ENCODE measurements at places on chromosomes 11 and 22. TPM values are rescaled to one million over a fixed set of nuclear protein-coding genes. Genes with fewer than 3 reads are reported as not detected.

OR2D2 gene
- not detected for total RNA-seq

CAVIN3 gene
- 8.6 TPM for total RNA-seq

ROM1 gene
- total RNA-seq = 1.2 TPM

CATSPER1 gene
- total RNA-seq = not detected

DNA sequence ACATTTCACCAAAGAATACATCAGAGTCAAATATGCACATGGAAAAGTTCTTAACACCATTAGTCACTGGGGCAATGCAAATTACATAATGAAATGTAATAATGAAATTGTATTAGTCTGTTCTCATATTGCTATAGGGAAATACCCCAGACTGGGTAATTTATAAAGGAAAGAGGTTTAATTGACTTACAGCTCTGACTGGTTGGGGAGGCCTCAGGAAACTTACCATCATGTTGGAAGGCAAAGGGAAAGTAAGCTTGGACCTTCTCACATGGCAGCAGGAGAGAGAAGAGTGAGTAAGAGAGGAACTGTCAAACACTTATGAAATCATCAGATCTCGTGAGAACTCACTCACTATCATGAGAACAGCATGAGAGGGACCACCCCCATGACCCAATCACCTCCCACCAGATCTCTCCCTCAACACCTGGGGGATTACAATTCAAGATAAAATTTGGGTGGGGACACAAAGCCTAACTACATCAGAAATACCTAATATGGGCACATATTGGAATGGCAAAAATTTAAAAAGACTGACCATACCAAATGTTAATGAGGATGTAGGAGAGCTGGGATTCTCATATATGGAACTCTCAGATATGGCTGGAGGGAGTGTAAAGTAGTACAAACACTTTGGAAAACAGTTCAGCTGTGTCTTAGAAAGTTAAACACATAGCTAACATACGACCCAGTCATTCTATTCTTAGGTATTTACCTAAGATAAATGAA is 65.1 kb upstream of the CD44 start:
- H3K27me3 ChIP-seq = no peaks in the 10 kb centered on the region
- DNase-seq = no peak
- H3K27ac ChIP-seq = no peak overlapping the region
- no peaks in the 10 kb centered on the region for H3K36me3 ChIP-seq

GRCh38 chr22:46540874-46541273 is 3.5 kb upstream of the CELSR1 start:
- H3K27me3 ChIP-seq = no peaks in the 10 kb centered on the region
- no peaks in the 10 kb centered on the region for H3K4me1 ChIP-seq
- H3K36me3 ChIP-seq = no peaks in the 10 kb centered on the region
- no peak overlapping the region for H3K27ac ChIP-seq
- DNase-seq = no peak
- H3K4me3 ChIP-seq = no peak overlapping the region

DNA sequence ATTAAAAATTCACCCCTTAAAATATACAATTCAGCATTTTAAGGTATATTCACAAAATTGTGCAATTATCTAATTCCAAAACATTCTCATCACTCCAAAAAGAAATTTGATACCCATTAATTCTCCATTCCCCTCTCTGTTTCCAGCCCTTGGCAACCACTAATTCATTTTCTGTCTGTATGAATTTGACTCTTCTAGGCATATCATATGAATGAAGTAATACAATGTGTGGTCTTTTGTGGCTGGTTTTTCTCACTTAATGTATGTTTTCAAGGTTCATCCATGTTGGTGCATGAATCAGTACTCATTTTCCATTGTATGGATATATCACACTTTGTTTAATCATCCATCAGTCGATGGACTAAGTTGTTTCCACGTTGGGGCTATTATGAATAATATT is 29.0 kb upstream of the ACCSL start:
- H3K4me3 ChIP-seq = no peak overlapping the region
- no peaks in the 10 kb centered on the region for H3K27me3 ChIP-seq
- H3K36me3 ChIP-seq = no peaks in the 10 kb centered on the region
- no peak overlapping the region for H3K27ac ChIP-seq
- H3K4me1 ChIP-seq = no peaks in the 10 kb centered on the region

DNA sequence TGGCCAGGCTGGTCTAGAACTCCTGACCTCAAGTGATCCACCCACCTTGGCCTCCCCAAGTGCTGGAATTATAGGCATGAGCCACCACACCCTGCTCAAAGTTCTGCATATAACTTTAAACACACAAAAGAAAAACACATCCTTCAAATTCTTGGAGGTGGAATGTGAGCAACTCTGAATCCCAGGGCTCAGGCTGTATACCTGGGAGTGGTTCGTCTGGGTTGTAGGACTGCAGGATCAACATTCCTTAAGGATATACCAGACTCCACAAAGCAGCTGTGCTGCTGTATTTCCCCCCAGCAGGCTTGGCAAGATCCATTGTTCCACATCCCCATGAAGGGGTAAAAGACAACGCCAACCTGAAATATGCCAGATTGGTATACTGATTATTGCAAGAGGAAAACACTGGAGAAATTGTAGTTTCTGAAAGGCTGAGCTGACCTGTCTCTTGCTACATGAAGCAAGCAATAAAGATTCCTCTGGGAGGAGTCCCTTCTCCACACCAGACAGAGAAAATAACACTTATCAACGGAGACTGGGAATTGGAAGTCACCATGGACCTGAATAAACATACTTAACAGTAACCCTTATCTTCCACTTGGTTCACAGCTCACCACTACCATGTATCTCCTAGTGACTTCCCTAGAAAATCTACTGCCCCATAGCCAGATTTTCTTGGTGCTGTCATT is 12.2 kb upstream of the RPS3 start:
- no peak for DNase-seq
- H3K4me1 ChIP-seq = peaks cover 3% of the 10 kb centered on the region
- H3K27ac ChIP-seq = no peak overlapping the region
- no peaks in the 10 kb centered on the region for H3K27me3 ChIP-seq
- no peak overlapping the region for H3K4me3 ChIP-seq

DNA sequence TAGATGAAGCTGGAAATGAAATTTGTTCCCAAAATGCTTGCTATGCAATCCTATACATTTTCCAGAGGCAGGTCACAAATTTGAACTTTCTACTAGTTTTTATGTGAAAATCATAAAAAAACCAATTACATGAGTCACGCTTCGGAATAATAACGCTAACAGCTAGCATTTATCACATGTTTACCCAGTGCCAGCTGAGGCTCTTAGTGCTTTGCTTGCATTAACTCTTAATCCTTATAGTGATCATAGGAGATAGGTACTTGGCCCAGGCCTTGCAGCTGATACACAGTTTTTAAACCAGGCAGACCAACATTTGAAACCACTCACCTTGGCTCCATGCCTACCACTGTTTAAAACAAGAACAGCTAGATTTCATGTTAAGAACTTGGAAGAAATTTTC is 131.8 kb upstream of the RAG2 start:
- peaks cover under 1% of the 10 kb centered on the region for H3K4me1 ChIP-seq
- no peaks in the 10 kb centered on the region for H3K27me3 ChIP-seq
- H3K36me3 ChIP-seq = no peaks in the 10 kb centered on the region
- no peak overlapping the region for H3K27ac ChIP-seq
- no peak for DNase-seq

DNA sequence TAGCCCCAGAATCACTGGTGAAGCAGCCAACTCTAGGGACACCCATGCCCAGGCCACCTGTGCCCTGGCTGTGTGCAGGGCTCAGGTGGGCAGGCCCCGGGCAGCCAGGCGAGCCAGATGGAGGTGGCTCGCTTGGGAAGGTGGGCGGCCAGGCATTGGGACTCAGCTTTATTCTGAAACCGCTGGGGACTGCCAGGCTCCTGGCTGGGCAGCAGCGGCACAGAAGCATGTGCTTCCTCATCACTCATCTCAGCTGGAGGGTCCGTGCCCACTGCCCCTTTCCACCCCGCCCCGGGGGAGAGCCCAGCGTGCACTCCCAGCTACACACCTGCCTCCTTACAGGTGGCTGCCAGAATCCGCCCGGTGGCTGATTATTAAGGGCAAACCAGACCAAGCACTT is 27.1 kb upstream of the SLC22A12 start:
- H3K36me3 ChIP-seq = no peaks in the 10 kb centered on the region
- no peaks in the 10 kb centered on the region for H3K27me3 ChIP-seq
- H3K27ac ChIP-seq = no peak overlapping the region
- DNase-seq = no peak

GRCh38 chr11:108734956-108735559 is 70.2 kb downstream of the DDX10 start:
- H3K36me3 ChIP-seq = peaks cover 2% of the 10 kb centered on the region
- H3K4me1 ChIP-seq = peaks cover 22% of the 10 kb centered on the region
- H3K27ac ChIP-seq = no peak overlapping the region
- H3K27me3 ChIP-seq = no peaks in the 10 kb centered on the region
- no peak for DNase-seq

GRCh38 chr22:20779818-20780158 is 5.9 kb downstream of the SERPIND1 start:
- H3K4me1 ChIP-seq = peaks cover 7% of the 10 kb centered on the region
- H3K27me3 ChIP-seq = no peaks in the 10 kb centered on the region
- H3K36me3 ChIP-seq = peaks cover 2% of the 10 kb centered on the region
- no peak for DNase-seq
- no peak overlapping the region for H3K4me3 ChIP-seq
- no peak overlapping the region for H3K27ac ChIP-seq

GRCh38 chr11:60970369-60970774 is 1.1 kb upstream of the CD6 start:
- H3K27ac ChIP-seq = no peak overlapping the region
- no peak for DNase-seq
- H3K36me3 ChIP-seq = no peaks in the 10 kb centered on the region
- H3K4me1 ChIP-seq = peaks cover 6% of the 10 kb centered on the region
- no peaks in the 10 kb centered on the region for H3K27me3 ChIP-seq

DNA sequence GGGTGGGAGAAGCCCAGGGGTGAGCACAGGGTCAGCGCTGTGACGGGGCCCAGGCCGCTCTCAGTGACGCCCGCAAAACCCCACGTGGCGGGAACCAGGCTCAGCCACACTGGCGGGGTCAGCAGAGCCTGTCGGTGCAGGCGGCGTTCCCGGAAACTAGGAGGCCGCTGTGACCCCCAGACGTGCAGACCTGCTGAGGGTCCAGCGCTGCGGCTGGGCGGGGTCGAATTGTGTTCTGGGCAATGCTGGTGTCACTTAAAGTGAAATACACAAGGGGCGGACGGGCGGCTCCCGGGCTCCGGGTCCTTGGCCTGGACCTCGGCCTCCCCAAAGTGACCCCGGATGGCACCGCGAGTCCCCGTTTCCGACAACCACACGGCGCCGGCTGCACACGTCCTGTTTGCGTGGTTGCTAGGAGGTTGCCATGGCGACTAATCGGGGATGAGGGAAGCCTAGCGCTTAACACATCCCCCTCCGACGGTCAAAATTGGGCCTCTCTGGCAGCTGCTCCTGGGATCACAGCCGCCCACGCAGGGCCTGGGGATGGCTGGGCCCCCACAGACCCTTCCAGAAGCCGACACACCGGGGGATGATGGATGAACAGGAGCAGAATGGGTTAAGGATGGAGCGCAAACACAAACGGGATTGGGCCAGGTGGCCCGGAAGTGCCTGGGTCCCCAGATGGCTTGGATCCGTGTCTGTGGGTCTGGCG is 81.7 kb upstream of the PRR5 start:
- DNase-seq = no peak
- H3K27ac ChIP-seq = no peak overlapping the region
- H3K27me3 ChIP-seq = no peaks in the 10 kb centered on the region
- no peaks in the 10 kb centered on the region for H3K36me3 ChIP-seq
- H3K4me1 ChIP-seq = no peaks in the 10 kb centered on the region

- H3K36me3 ChIP-seq = no peaks in the 10 kb centered on the region
- DNase-seq = no peak
- no peak overlapping the region for H3K4me3 ChIP-seq
- no peaks in the 10 kb centered on the region for H3K4me1 ChIP-seq
- no peaks in the 10 kb centered on the region for H3K27me3 ChIP-seq
Observed at GRCh38 chr22:26968859-26969523, 311.6 kb downstream of the MIAT start.

DNA sequence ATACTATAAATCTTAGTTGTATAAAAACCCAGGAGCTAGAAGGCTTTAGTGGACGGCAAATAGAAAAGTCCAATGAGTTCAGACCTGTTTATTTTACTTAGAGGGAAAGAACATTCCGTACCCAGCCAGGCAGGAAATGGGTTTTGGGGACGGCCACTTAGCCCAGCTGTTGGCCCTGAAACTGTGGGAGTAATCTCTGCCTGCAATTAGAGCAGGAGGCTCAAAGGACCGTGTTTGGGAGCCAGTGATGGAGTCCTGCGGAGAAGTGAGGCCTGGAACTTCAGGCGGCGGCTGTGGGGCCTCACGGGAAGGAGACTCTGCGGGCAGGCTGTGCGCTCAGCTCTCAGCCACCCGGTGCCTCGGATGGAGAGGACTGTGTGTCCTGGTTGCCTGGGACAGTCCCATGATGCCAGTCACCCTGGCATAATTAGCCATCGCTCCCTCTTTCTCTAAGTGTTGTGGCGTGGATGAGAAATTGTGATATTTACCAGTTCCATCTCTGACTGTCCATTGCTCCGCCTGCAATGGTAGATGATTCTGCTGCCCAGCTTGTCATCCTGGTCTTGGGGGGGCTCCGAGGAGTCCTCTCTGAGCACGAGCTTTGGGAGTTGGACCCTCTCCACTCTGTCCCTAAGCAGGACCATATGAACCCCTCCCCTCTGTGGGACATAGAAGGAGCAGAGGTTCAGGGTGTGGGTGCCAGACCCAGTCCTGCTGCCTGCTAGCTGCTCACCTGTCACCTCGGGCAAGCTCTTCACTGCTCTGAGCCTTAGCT is 530.3 kb downstream of the TBC1D22A start:
- H3K27ac ChIP-seq = no peak overlapping the region
- DNase-seq = no peak
- H3K4me1 ChIP-seq = no peaks in the 10 kb centered on the region

All from GM12878 (cell line).